ENCODE measurements at places on chromosomes 2 and 18.

DNA sequence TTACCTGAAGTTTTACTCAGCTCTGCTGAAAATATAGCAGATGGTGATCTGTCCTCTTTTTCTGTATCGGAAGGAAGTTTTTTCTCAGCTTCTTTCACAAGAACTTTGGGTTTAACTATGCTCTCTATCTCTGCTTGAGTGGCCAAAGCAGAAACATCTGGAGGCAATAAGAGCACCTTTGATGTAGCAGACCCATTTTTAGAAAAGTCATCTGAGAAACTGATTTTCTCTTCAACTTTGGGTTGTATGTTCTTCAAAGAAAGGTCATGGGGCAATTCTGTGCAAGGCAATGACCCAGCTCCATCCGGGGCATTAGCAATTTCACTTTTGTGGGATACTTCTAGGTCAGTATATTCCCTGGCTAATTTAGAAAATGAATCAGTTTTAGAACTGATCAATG lies 25.2 kb downstream of the RTN4 start:
- DNase-seq, result no peak

- no peak for DNase-seq
Measured at GRCh38 chr18:389658-390357, 110.7 kb downstream of the COLEC12 start.

DNA sequence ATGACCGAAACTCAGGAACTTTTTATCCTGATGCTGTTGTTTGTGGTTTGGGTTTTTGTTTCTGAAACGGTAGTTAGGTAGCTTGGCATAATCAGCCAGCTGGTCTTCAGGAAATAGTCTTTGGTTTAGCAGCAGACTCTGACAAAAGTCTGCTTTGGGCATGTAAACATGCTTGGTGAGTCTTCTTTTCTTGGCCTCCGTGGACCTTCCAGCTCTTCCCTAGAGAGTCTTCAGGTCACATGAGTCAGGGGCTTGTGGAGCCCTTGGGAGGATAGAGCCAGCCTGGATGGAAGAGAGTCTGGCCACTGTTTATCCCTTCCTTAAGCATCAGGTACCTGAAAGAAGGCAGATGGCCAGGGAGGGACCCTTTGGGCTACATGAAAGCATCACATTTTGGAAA lies 154.5 kb downstream of the MGAT5 start:
- DNase-seq, result no peak

DNA sequence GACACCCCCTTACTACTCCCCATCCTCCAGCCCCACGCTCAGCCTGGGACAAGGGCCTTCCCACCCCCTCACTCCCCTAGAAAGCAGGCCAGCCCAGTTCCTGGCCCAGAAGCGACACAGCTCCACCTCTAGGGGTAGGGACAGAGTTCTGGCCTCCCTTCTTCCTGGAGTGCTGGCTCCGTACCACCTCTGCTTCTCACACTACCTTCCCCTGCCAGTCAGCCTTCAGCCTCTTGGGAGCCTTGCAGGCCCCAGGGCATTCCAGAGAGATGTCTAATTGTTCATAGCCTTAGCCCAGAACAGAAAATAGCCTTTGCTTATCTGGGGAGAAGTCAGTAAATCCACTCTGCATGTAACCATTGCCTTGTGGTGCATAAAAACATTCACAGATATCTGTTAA lies 13.1 kb upstream of the CATIP start:
- no peak for DNase-seq

GRCh38 chr18:34985963-34986362 lies 55.2 kb upstream of the MAPRE2 start:
- DNase-seq, result no peak

GRCh38 chr2:202084265-202084664 lies 11.2 kb downstream of the KIAA2012 start:
- no peak for DNase-seq

DNA sequence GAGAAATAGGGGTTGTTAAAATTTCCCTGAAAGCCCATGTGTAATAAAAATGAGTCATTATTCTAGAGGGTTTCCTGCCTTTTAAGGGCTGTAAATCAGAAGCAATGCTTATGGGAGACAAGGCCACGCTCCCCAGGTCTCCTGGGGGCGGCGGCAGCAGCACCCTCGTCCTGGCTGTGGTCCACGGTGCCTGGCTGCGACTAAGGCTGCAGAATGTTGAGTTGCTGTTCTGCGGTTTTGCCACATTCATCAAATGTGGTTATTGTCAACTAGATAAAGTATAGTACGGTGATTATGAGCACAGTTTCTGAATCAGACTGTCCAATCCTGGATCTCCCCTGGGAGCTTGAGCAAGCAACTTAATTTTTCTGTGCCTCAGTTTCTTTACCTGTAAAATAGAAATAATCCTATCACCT lies 11.9 kb upstream of the AGFG1 start:
- DNase-seq, result no peak

DNA sequence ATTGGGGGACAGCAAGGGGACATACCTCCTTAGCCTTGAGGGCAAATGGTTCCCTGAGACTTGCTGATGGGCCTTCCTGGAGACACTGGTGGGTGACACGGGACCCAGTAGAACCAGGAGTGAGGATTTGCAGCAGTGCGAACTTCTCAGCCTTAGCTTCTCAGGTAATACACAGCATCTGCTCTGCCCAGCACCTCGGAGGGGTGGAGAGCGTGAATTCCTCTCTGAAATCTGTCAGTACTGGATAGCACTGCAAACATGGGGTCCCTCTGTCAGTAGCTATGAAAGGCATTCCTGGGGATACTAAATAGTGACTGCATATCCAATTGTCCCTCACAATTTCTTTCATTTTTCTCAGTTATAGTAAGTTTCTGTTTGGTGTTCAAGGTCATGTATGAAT lies 151.7 kb downstream of the GBX2 start:
- DNase-seq, result no peak

DNA sequence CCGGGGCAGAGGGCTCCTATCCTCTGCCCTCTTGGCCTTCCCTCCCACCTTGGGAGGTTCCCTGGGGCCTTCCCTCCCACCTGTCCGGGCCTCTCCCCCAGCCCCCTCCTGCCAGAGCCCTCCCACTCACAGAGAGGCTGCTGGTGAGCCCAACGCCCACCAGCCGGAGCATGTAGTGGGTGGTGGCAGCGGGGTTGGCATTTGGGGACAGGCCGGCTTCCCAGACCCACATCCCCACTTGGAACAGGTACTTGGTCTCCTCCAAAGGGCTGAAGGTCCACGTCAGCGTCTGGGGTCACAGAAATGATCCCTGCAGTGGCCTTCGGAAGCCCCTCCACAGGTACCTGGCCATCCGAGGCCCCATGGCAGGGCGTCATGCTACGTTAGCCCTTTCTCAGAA lies 19.3 kb downstream of the CFAP65 start:
- DNase-seq, result no peak

- no peak for DNase-seq
Measured at GRCh38 chr18:709771-710170, 2.7 kb downstream of the ENOSF1 start.
